ENCODE measurements at places on chromosomes 7 and 10.

- no peak for DNase-seq
Measured at GRCh38 chr7:114522081-114522480, 107.5 kb downstream of the FOXP2 start.

GRCh38 chr7:69002416-69002815 is 595.9 kb upstream of the AUTS2 start:
- DNase-seq, result peak; percentile 14

DNA sequence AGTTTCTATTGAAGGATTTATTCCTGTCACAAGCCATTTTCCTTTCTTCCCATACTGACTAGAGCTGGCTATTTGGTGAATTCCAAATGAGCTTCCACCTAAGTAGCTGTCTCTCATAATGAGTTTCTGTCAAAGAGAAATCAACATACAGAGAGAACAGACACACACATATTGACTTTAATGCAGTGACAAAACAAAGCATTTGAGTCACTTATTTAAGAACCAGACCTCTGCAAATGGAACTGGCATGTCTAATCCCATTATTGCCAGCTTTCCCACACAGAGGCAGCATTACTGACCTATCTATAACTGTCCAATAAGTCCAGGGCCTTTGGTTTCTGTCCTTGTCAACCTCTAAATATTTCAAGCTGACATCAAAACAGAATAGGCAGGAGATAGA is 179.3 kb upstream of the CSTF2T start:
- DNase-seq, result no peak

DNA sequence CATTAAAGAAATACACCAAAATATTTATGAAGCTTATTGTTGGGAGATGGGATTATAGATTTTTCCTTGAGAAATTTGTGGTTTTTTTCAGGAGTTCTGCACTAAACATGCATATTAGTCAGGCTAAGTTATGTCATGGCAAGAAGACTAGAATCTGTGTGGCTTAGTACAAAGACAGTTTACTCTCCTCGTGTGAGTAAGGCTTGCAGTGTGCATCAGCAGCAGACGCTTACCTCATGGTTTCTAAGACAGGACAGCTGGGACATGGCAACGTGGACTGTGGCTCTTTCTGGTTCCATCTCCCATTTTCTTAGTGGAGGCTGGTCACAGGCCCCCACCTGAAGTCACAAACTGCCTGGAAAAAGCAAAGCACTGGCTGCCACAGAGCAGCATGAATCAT is 429.6 kb upstream of the VSTM2A start:
- no peak for DNase-seq

GRCh38 chr10:5349362-5349761 is 15.4 kb upstream of the UCN3 start:
- no peak for DNase-seq

GRCh38 chr7:87934699-87935383 is 790 bp downstream of the ADAM22 start:
- peak; percentile 42 for DNase-seq

DNA sequence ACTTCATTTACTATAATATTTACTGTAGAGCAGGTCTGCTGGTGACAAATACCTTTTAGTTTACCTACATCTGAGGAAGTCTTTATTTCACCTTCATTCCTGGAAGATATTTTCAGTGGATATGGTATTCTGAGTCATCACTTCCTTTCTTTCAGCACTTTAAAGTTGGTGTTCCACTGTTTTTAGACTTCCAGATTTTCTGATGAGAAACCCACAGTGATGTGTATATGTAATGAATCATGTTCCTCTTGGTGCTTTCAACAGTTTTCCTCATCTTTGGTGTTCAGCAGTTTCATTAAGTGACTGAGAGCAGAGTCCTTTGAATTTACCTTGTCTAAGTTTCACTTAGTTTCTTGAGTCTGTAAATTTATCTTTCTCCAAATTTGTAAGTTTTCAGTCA is 36.4 kb downstream of the COPG2 start:
- peak; percentile 36 for DNase-seq

GRCh38 chr7:128007303-128007680 is 23.9 kb downstream of the LRRC4 start:
- no peak for DNase-seq

GRCh38 chr10:93917821-93918220 is 24.0 kb downstream of the SLC35G1 start:
- no peak for DNase-seq

GRCh38 chr10:109957092-109957797 is 33.9 kb upstream of the XPNPEP1 start:
- DNase-seq, result no peak

GRCh38 chr10:121713486-121713885 is 115.2 kb upstream of the FGFR2 start:
- no peak for DNase-seq

DNA sequence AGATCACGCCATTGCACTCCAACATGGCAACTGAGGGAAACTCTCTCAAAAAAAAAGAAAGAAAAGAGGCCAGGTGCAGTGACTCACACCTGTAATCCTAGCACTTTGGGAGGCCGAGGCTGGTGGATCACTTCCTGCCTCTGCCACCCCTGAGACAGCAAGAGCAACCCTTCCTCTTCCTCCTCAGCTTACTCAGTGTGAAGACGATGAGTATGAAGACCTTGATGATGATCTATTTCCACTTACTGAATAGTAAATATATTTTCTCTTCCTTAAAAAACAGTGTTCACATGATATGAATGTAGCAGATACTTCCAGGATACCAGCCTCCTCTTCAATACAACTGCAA is 2.1 kb upstream of the ZKSCAN1 start:
- no peak for DNase-seq

GRCh38 chr7:25777969-25778708 is 373.9 kb upstream of the NFE2L3 start:
- DNase-seq, result no peak

DNA sequence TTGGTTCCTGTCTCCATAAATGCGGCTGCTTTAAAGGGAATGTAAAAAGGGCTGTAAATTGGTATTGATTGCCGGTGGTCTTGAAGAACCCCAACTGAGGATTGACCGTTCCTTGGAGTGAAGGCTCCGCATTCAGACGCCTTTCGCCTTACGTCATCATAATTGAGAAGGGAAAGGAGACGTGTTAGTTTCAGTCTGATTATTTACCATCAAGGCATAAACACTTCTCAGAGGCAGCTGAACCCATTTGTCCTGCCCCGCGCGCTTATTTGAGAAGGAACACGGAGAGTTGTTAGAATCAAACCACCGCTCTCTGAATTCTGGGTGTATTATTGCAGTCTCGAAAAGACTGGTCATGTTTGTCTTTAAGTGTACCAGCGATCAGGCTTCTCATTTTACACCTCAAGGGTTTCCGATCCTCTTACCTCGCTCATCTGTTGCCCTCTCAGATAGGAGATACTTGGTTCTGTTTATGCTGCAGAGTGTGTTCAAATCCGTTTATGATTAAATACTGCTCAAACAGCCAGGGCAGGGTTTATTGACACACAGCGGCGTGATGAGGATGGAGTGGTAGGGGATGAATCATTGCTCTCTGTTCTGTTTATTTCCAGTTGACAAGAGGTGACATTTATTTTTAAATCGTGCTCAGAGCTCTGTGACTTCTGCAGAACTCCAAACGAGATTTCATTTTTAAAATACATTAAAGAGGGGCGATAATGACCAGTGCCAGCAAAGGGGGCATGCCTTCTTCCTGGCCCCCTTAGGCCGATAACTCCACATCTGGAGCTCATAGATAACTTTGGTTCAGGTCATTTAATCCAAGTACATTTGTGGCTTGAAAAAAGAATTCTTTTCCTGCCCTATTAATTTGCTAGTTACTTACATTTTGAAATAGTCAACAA is 30.4 kb downstream of the FOXK1 start:
- DNase-seq, result peak; percentile 77

DNA sequence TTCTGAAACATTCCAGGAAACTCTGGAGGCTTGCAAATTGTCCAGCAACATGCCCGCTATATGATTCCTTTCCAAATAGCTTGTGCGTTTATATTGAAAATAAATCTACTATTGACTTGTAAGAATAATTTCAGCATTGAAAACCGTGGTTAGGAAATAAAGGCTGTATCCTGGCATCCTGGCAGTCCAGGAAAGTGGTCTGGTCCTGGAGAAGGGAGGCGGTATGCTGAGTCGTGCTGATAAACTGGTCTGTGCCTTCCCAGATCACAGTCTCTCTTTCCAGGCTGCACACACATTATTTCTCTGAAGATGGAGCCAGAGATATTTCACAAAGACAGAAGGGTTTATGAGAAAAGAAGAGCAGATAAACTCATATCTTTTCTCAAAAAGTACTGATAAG is 350.1 kb upstream of the COBL start:
- no peak for DNase-seq

DNA sequence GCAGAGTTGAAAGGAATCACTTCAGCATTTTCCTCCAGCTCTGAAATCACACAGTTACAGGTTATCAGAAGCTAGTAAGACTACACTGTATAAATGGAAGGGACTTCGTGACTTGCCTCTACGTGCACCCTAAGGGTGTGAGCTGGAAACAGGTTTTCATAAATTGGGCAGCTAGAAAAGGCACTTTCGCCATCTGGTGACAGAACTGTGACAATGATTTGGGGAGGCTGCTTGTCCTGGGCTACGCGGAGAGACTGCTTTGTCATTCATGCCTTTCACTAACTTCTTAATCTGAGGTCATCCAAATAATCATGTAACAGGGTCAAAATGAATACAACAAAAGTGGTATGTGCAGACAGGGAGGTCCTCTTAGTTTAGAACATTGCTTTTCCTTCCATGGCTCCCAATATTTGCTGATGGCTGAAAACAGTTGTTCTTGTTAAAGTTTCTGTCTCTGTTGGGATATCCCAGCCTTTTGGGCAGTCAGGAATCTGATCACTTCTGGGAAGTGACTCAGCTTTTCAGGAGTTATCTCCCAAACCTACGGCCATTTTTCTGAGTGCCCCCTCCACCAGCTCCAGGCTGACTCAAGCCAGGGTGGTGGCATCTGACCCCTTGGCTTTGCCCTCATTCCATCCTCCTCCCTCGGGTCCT is 17.8 kb downstream of the VWC2 start:
- DNase-seq, result no peak

DNA sequence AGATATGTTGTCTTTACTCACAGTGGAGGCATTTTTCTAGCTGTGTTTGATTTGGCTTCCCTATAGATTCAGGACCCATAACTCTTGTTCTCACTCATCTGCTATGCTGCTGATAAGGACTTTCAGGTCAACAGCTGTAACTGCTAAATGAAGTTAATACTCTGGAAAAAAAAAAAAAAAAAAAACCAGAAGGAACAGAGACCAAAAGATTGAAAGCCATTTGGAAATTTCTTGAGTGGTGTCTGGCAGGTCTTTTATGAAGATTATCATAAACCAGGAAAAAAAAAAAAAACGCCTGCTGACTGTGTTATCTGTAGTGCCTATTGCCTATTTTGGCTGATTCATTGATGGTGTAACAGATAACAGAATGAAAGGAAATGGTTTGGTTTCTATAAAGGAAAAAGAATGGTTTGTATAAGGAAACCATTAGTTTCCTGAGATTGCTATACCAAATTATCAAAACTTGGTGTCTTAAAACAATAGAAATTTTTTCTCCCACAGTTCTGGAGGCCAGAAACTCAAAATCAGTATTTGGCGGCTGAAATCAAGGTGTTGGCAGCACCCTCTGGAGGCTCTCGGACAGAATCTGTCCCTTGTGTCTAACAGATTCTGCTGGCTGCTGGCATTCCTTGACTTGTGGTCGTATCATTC is 60.5 kb upstream of the BET1 start:
- peak; percentile 51 for DNase-seq

DNA sequence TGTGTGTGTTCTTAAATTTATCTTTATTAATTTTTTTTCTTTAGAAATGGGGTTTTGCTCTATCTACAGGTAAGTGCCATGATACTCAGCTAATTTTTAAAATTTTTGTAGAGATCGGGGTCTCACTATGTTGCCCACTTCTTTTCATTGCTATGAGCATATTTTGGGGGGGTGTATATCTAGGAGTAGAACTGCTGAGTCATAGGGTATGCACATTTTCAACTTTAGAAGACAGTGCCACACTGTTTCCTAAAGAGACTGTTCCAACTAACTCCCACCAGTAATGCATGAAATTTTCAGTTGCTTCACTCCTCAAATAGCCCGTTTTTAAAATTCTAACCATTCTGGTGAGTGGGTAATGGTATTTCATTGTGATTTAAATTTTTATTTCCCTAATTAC is 108.3 kb downstream of the CUL2 start:
- no peak for DNase-seq

GRCh38 chr10:76686201-76686600 is 951.4 kb downstream of the KCNMA1 start:
- DNase-seq, result no peak

DNA sequence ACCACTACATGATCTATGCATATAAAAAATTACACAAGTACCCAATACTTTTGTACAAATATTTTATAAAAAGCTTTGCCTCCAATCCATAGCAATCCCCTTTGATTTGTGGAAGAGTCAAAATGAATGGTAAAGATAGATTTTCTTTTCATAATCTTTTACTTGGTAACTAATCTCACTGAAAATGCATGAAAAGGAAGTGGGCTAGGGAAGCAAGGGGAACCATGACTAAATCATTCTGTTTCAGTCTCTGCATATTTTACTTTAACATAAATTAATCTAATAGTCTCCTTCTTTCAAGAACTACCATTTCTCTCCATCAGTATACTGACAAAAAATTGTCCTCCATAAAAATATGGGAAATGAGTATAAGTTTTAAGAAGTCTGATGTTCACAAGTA is 96.9 kb downstream of the TES start:
- DNase-seq, result no peak

DNA sequence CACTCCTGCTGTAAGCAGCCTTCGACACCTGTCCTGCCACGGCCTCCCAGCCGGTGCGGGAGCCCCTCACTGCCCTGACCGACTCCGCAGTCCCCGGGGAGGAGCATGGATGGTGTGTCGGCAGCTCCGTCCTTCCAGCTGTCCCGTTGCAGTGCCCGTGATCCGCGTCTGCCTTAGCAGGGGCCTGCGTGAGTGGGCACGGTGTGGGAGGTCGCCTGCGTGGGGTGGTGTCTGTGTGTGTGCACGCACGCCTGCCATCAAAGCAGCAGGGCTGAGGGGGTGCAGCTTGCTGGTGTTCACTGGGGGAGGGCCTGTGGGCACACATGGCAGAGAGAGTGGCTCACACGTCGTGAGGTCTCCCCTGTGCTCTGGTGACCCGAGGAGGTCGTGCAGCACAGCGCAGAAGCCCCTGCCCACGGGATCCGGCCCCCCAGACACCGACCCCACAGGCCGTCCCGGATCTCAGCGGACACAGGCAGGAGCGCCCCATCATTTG is 10.3 kb downstream of the MAFK start:
- peak; percentile 28 for DNase-seq

- DNase-seq, result peak; percentile 12
Measured at GRCh38 chr7:20651960-20652544, 36.6 kb downstream of the ABCB5 start.

DNA sequence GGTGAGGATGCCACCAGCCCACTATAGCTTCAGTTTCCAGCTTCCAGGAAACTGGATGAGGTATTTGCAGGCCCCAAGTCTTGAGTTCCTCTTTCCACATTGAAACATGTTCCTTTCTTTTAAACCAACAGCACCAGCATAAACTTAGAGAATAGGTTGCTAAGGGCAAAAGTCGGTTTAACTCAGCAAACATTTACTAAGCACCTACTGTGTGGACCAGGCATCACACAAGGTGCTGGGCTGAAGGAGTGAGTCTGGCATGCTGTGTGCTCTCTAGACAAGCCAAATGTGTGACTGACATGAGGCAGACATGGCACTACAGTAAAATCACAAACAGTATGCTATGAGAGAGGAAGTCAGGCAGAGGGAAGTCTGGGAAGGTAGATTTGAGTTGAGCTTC is 11.0 kb upstream of the RASSF4 start:
- no peak for DNase-seq
